HFF-Myc (cell line): ENCODE measurements at places on chromosomes 3 and 15.

- no peak for DNase-seq
These were observed 519.3 kb upstream of the ARPP21 start for GRCh38 chr3:35120026-35120425.

- DNase-seq, result no peak
These were observed 597.2 kb upstream of the NECTIN3 start for GRCh38 chr3:110474397-110474796.

DNA sequence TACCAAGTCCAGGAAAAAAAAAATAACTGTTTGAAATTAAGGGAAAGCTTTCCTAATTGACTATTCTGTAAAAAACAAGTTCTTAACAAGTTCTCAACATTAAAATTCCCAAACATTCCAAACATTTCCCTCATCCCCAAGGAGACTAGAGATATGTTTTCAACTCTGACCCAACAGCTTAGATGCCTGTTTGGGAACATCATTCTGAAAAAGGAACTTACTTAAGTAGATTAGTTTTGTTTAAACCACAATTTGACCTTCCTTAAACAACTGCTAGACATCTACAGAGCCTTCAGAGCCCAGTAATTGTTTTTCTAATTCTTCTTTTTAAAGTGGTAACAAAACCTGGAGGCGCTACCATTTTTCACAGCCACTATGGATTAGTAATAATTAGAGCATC is 12.8 kb downstream of the UBR1 start:
- no peak for DNase-seq

GRCh38 chr3:25145176-25145575 is 282.9 kb upstream of the RARB start:
- no peak for DNase-seq

GRCh38 chr15:70584838-70585706 is 178.3 kb downstream of the UACA start:
- DNase-seq, result no peak

GRCh38 chr3:127962937-127963336 is 47.9 kb downstream of the KBTBD12 start:
- DNase-seq, result no peak

- peak; percentile 20 for DNase-seq
These were observed 307.6 kb downstream of the ZBTB20 start for GRCh38 chr3:114839476-114839875.

GRCh38 chr15:60536314-60536713 is 57.4 kb upstream of the ICE2 start:
- no peak for DNase-seq

- DNase-seq, result no peak
These were observed 61.8 kb downstream of the ZBTB20 start for GRCh38 chr3:115085197-115085865.

DNA sequence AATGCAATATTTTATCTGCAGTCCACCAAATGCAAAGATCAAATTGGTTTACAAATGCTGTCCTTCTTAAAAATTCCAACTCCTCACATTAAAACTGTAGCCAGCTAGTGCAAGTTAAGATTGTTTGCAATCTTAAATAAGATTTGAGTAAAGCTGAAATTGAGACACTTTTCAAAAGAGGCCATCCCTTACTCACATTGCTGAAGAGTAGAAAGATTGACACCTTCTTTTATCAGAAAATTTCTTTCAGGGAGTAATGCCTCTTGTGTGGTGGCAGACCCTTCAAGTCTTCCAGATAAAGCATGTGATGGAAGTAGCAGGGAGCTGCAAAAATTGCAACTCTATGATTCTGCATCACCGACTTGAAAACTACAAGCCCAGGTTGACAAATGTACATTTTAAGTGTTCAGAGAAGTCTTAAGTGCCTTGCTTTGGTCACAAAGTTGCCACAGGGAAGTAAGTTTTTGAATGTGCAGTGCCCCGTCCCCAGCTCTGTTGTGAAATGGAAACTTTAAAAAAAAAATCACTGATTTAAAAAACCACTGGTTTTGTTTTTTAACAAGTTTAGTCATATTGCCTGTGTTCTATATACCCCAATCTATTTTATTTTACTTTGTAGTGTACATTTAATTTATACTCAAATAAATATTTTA is 12.6 kb downstream of the CD86 start:
- no peak for DNase-seq

DNA sequence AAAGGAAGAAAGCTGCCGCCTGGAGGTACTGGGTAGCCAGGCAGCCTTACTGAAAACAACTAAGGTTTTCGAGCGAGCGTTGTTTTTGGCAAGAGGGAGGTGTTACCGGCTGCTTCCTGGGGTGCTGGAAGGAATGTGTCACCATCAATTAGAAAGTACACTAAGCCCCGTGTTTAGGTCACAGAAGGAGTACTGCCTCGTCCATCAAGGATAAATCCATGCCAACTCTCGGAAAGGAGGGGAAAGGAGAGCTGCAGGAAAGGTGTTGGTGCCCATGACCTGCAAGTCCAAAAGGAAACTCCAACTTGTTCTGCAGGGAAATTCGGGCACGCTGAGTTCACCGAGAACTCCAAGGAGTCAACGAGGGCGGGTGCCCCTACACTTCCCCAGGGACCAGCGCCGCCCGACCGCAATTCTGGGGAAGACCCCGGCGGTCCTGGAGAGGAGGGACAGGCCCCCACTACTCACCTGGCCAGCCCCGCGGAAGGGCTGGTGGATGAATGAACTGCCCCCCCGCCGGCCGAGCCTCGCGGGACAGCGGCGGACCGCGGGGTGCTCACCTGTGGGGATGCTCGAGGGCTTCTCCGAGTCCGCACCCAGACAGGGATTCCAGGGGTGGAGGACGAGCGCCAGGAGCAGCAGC is 542 bp downstream of the PLOD2 start:
- peak; percentile 60 for DNase-seq

- DNase-seq, result peak; percentile 77
These were observed 74.1 kb upstream of the POMGNT2 start for GRCh38 chr3:43180027-43180426.

- no peak for DNase-seq
These were observed 292.9 kb upstream of the NR2F2 start for GRCh38 chr15:96037584-96037983.

- no peak for DNase-seq
These were observed 3.7 kb upstream of the CLDN1 start for GRCh38 chr3:190325923-190326322.

GRCh38 chr3:35745802-35746484 is 106.6 kb downstream of the ARPP21 start:
- no peak for DNase-seq

DNA sequence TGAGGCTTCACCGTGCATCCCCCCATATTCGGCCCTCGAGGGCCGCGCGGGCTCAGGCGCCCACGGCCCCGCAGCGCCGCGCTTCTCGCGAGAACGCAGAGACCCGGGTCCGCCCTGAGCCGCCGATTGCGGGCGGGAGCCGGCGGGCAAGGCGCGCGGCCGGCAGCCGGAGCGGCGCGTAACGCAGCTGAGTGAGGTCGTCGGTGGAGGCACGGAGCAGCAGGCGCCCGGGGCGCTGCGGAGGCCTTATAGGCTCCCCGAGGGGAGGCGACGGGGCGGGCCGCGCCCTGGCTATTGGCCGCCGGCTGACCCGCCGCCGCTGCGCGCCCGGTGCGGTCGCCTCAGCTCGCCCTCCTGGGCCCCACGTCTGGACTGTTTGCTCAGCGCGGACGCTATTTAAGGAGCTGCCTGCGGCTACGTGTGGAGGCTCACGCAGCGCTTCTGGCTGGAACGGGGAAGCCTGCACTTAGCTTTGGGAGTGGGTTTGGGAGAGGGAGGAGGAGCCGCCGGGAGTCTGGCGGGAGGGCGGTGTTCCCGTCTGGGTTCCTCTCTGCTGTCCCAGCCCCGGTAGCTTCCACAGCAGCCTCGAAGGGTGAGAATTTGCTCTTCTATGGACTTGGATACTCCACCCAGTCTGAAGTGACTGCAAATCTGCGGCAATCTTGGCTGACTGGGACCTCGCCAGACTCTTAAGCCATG is at the start of gene PLOD2:
PLOD2 (minus strand) TSS at position 221 of the 699 bp plus-strand sequence; CDS start at position 26, 195 bp downstream.
- DNase-seq, result no peak

GRCh38 chr15:31901501-31901900 is 128.8 kb upstream of the CHRNA7 start:
- DNase-seq, result no peak

- DNase-seq, result no peak
These were observed 1.5 kb downstream of the MEGF11 start for GRCh38 chr15:66251790-66252684.

DNA sequence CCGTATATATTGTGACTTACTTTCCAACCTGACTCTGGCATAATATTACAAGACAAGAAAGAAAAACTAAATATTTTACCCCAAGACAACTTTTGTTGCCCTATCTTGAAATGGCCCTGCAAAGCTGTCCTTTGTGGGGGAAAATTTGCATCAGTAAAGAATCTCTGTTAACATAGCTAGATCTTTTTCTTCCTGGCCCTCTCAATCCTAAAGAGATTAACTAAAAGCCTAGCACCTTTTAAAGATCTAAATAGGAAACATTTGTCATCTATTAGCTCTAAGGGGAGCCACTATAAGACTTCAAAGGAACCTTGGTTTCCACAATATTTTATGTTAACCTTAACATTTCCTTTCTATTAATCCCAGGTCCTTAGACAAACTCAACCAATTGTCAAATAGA is 199.0 kb upstream of the SLITRK3 start:
- no peak for DNase-seq

GRCh38 chr15:69658411-69658945 is 205.9 kb downstream of the RPLP1 start:
- DNase-seq, result no peak

GRCh38 chr3:15310491-15311370 is 21.7 kb downstream of the SH3BP5 start:
- no peak for DNase-seq

DNA sequence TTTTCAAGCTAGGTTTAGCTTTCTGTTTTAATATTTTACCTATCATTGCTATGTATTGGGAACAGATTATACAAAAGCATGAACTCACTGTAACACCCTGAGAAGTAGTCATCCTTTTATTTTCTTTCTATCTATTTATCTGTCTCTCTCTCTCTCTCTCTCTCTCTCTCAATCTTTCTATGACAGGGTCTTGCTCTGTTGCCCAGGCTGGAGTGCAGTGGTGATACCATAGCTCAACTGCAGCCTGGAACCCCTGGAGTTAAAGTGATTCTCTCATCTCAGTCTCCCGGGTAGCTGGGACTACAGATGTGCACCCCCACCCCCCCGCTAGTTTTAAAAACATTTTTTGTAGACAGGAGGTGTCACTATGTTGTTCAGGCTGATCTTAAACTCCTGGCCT is 28.9 kb downstream of the PRTG start:
- DNase-seq, result no peak

DNA sequence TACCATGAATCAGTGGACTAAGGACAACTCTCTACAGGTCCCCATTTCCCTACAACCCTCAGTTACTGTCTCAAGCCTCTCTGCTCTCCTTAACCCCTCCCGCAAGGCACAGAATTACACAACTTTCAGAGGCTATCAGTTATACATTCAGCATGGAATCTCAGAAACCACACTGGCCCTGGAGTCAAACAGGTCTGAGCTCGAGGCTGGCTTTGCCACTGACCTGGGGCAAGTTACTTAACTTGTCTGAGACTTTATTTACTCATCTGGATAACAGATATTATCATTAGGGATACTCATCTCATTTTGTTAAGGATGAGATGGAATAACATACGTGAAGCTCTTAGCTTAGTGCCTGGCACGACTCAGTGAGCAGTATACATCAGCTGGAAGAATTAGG is 95.2 kb downstream of the WDR76 start:
- no peak for DNase-seq

GRCh38 chr3:126365351-126366277 is 8.4 kb upstream of the KLF15 start:
- DNase-seq, result no peak

- peak; percentile 79 for DNase-seq
These were observed 20.9 kb downstream of the FSTL1 start for GRCh38 chr3:120429921-120430361.

GRCh38 chr3:141661229-141662196 is 76.6 kb upstream of the RNF7 start:
- DNase-seq, result no peak

- no peak for DNase-seq
These were observed 32.2 kb downstream of the SYNM start for GRCh38 chr15:99137111-99137546.

GRCh38 chr3:53137835-53138446 is 7.7 kb upstream of the RFT1 start:
- peak; percentile 35 for DNase-seq

DNA sequence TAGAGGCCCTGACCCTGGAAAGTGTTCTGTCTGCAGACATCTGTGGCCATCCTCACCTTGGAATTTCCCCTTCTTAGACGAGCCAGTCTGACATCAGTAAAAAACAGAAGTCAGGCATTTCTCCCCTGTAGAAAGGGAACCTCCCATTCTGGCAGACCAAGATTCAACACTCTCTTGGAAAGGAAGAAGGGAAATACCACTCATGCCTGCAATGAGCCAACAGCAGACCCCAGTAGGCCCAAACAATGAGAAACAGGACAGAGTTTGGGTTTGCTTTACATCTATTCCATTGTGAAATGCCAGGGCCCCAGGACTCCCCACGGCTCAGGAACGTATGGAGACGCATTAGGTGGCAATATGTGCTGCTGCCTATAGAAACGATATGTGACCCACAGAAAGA is 264.0 kb upstream of the NSMCE3 start:
- DNase-seq, result no peak

GRCh38 chr15:84402856-84403608 is 167.5 kb downstream of the GOLGA6L4 start:
- DNase-seq, result no peak

DNA sequence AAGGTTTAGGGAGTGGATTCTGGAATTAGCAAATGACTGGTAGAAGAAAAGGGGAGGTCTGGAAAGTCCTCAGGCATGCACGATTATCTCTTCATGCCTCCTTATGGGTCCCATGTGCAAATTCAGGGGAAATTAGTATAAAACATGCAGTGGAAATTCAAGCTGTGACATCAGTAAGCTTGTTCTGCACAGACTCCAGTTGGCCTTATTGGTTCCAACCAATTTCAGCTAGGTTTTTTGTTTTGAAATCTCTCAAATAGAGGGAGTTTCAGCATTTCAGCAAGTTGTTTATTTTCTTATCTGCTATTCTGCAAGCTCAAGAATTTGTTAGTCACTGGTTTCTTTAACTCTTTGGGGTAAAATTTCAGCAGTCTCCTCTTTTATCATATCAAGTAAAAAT is 774 bp upstream of the TMCO5A start:
- DNase-seq, result no peak

- DNase-seq, result no peak
These were observed 1.6 kb upstream of the NTRK3 start for GRCh38 chr15:88258093-88258641.
